ENCODE measurements at places on chromosomes 2 and 18.

- no peak for DNase-seq
- no peaks in the 10 kb centered on the region for H3K27me3 ChIP-seq
- no peaks in the 10 kb centered on the region for H3K36me3 ChIP-seq
- no peak overlapping the region for H3K4me3 ChIP-seq
- no peaks in the 10 kb centered on the region for H3K4me1 ChIP-seq
These were observed 1487.0 kb downstream of the LRP1B start for GRCh38 chr2:140643761-140644187.

GRCh38 chr2:3288470-3289170 lies 89.0 kb downstream of the EIPR1 start:
- peaks cover 11% of the 10 kb centered on the region for H3K4me1 ChIP-seq
- H3K27ac ChIP-seq, result no peak overlapping the region
- no peaks in the 10 kb centered on the region for H3K27me3 ChIP-seq
- H3K4me3 ChIP-seq, result no peak overlapping the region

DNA sequence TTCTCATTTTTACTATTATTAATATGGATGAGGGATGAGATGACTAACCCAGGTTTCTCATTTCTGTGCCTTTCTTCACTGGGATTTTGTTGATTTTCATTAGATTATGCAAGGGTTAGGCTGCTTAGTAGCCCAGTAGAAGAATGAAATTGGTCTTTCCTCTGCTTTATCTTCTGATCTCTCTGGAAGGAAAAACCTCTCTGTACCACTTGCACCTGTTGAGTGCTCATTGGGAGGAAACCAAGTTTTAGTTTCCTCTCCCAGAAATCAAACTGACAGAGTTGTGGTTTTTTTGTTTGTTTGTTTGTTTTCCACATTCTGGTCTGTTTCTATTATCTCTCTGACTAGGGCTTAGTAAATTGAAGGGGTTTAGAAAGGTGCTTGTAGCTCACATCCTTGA lies 60.8 kb downstream of the KIAA1328 start:
- DNase-seq, result no peak
- H3K4me3 ChIP-seq, result no peak overlapping the region
- H3K36me3 ChIP-seq, result no peaks in the 10 kb centered on the region
- H3K27ac ChIP-seq, result no peak overlapping the region
- H3K4me1 ChIP-seq, result no peaks in the 10 kb centered on the region
- no peaks in the 10 kb centered on the region for H3K27me3 ChIP-seq

- no peak for DNase-seq
- H3K27ac ChIP-seq, result no peak overlapping the region
- H3K4me1 ChIP-seq, result peaks cover 3% of the 10 kb centered on the region
These were observed 112.7 kb upstream of the EPC2 start for GRCh38 chr2:148531669-148532428.

- DNase-seq, result no peak
- H3K27me3 ChIP-seq, result no peaks in the 10 kb centered on the region
- no peak overlapping the region for H3K4me3 ChIP-seq
- peaks cover 48% of the 10 kb centered on the region for H3K36me3 ChIP-seq
- H3K27ac ChIP-seq, result no peak overlapping the region
- H3K4me1 ChIP-seq, result peaks cover 26% of the 10 kb centered on the region
These were observed 24.3 kb downstream of the TRAPPC12 start for GRCh38 chr2:3403587-3404334.

GRCh38 chr2:31339696-31340095 lies 74.8 kb downstream of the XDH start:
- no peak overlapping the region for H3K4me3 ChIP-seq
- no peaks in the 10 kb centered on the region for H3K27me3 ChIP-seq
- no peaks in the 10 kb centered on the region for H3K4me1 ChIP-seq
- no peak for DNase-seq
- no peak overlapping the region for H3K27ac ChIP-seq
- no peaks in the 10 kb centered on the region for H3K36me3 ChIP-seq

- H3K27me3 ChIP-seq, result no peaks in the 10 kb centered on the region
- H3K4me3 ChIP-seq, result no peak overlapping the region
- peaks cover 23% of the 10 kb centered on the region for H3K4me1 ChIP-seq
- H3K36me3 ChIP-seq, result peaks cover 8% of the 10 kb centered on the region
These were observed 132.1 kb downstream of the TCF4 start for GRCh38 chr18:55455938-55456337.
